ENCODE measurements at places on chromosomes 16 and 17. TPM values are rescaled to one million over a fixed set of nuclear protein-coding genes. Genes with fewer than 3 reads are reported as not detected.

The KCNJ12 gene
- 1.2 TPM for total RNA-seq

The LRRC59 gene
- 180 TPM for total RNA-seq

The NTN3 gene
- total RNA-seq, result 1.3 TPM

The VMO1 gene
- not detected for total RNA-seq

- no peak for DNase-seq
Observed at GRCh38 chr17:8742274-8742673, 2.4 kb downstream of the CCDC42 start.

DNA sequence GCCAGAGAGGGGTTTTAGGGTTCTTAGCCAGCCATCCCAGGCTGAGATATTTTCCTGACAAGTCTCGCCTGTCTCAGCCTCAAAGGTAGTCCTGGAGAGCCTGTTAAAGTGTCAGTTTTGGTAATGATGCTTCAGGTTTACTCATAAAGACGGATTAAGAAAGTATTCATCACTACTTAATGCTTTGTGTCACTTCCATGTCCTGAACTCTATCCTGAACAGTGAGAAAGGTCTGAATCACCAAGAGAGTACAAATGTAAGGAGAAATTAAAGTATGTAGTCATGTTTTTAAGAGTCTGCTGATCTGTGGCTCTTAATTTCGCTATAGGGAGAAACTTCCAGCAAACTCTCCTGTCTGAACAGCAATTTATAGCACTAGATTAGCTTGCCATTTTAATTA, 14.0 kb downstream of the RPGRIP1L start:
- no peak for DNase-seq

DNA sequence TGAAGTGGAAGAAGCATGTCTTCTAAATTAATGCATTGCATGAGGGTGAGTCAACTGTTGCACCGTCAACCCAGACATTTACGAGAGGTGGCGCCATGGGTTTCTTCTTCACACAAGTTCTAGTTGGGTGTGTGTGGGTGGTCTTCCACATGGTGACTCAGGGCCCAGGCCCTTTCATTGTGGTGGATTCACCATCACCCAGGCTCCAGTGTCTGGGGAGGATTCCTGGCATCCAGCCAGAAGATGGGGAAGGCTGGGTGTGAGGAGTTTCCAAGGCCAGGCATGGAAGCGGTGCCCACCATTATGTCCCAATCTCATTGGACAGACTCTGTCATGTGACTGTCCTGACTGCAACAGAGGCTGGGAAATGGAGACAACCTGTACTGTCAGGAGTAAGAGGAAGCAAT, 21.4 kb upstream of the JPH3 start:
- peak; percentile 89 for DNase-seq

Measured in astrocyte (in vitro differentiated cells and primary cell).